Mesothelial cell of epicardium (in vitro differentiated cells): ENCODE measurements at places on chromosomes 7 and 10. TPM values are rescaled to one million over a fixed set of nuclear protein-coding genes. Genes with fewer than 3 reads are reported as not detected.

DNA sequence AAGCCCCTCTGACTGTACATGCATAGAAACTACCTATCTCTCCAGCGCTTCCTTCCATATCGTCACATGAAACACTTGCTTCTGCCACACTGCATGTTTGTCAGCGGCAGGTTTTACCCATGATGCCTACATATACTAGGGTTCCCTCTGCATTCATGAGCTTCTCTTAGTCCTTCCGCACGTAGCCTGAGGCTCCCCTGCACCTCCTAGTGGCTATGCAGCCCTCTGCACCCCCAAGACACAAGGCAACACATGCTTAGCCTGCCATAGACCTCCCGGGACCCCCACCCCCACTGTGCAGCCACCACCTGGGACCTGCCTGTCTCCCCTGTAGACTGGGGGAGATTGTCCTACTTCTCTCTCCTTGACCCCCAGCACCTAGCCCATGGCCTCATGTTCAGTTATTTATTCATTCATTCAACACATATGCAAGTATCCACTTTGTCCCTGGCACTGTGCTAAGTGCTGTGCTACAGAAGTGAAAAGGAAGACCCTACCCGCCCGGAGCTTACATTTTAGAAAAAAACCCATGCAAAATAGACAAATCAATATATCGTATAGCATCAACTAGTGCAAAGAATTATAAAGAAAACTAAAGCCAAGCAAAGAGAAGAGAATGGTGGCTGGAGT is 23.5 kb downstream of the TMEM273 start:
- no peaks in the 10 kb centered on the region for H3K4me1 ChIP-seq
- peak; percentile 65 for DNase-seq
- no peak overlapping the region for H3K27ac ChIP-seq
- H3K27me3 ChIP-seq = peaks cover 53% of the 10 kb centered on the region
- H3K4me3 ChIP-seq = no peak overlapping the region
- no peaks in the 10 kb centered on the region for H3K36me3 ChIP-seq

The MAD1L1 gene
- 39.0 to 45.0 TPM (median 41.2 TPM) in 3 replicates for total RNA-seq

DNA sequence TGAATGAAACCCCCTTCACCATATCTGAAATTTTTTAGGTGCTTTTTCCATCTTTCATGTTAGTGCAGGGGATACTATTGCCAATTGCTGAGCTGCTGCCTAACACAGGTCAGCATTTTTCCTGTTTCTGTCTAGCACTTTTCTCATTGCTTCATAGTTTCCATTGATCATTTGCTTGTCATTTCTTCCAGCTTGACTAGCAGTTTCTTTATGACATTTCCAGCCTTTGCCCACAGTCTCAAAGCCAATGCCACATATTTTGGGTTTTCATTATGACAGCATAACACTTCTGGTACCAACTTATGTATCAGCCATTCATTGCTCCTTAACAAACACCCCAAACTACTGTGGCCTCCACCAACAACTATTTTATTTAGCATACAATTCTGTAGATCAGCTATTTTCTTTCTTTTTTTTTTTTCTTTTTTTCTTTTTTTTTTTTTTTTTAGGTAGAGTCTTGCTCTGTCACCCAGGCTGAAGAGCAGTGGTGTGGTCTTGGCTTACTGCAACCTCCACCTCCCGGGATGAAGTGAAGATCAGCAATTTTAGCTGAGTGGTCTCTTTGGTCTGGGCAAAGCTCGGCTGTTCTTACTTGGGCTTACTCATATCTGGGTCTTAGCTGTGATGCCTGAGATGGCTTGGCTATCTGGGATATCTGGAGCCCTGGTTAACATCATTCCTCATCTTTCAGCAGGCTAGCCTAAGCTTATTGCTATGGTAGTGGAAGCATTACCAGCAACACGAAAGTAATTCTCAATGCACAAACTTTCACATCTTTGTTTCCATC is 102.3 kb downstream of the EPC1 start:
- peaks cover 7% of the 10 kb centered on the region for H3K4me1 ChIP-seq
- H3K27me3 ChIP-seq = no peaks in the 10 kb centered on the region
- H3K4me3 ChIP-seq = no peak overlapping the region
- H3K36me3 ChIP-seq = no peaks in the 10 kb centered on the region
- DNase-seq = no peak

DNA sequence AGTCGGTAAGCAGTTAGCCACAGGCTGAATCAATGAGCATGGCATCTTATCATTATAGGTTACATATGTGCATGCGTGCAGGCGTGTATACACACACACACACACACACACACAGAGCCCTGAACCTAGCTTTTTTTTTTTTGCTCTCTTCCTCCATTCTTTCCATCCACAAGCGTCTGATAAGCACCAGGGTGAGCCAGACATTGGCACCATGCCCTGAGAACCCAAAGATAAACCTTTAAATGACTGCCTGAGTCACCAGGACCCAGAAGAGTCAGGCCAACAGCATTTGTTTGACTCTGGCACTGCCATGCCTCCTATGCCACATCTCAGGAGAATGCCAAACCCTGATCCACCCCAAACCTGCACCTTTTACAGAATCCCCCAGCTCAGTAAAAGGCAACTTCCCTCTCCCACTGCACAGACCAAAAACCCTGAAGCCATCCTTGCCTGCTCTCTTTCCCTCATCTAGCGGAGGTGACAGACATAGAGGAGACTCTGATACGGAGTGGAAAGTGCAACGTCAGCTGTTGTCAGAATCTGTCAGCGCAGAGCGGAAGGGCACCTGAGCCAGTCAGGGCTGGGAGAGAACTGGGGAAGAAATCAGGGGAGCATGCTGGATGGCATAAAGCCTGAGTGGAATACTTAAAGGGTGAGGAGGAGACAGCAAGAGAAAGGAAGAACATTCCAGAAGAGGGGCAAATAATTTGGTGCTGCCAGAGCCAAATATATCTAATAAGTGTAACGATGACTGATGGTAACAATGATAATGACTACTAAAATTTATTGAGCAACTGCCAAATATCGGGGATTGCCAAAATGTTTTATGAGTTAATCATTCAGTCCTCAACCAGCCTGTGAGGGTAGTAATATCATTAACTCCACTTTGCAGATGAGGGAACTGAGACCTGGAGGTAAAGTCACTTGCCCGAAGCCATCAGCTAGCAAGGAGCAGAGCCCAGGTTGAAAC is 3.2 kb downstream of the PARP12 start:
- peaks cover 24% of the 10 kb centered on the region for H3K4me1 ChIP-seq
- no peak for DNase-seq
- H3K36me3 ChIP-seq = peaks cover 3% of the 10 kb centered on the region
- H3K27me3 ChIP-seq = no peaks in the 10 kb centered on the region
- no peak overlapping the region for H3K4me3 ChIP-seq
- H3K27ac ChIP-seq = peak overlapping the region; percentile 21

DNA sequence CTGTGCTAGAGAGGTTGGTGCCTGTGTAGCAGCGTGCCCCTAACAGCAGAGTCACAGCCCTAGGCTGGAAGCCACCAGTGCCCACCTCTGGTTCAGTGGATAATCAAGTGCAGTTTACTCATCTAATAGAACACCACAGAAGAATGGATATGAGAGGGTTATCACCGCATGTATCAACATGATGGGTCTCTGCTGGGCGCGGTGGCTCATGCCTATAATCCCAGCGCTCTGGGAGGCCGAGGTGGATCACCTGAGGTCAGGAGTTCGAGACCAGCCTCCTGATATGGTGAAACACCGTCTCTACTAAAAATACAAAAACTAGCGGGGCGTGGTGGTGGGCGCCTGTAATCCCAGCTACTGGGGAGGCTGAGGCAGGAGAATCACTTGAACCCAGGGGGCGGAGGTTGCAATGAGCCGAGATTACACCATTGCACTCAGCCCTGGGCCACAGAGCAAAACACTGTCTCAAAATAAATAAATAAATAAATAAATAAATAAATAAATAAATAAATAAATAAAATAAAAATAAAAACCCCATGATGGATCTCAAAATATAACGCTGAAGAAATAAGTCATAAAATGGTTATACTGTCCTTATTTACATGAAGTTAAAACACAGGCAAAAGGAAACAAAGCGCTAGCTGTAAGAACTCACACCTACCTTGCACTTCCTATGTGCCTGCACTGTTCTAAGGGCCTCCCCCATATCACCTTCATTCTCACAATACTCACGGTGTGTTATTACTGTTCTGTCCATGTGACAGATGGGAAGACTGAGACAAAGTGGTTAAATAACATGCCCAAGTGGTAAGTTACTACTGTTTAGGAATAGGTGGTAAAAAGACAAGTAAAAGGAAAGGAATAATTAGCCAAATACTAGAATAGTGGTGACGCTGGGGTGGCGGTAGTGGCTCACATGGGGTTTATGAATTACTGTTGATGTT is 70.9 kb downstream of the AMZ1 start:
- no peak for DNase-seq
- peaks cover 56% of the 10 kb centered on the region for H3K4me1 ChIP-seq
- H3K27me3 ChIP-seq = no peaks in the 10 kb centered on the region
- H3K27ac ChIP-seq = peak overlapping the region; percentile 95

DNA sequence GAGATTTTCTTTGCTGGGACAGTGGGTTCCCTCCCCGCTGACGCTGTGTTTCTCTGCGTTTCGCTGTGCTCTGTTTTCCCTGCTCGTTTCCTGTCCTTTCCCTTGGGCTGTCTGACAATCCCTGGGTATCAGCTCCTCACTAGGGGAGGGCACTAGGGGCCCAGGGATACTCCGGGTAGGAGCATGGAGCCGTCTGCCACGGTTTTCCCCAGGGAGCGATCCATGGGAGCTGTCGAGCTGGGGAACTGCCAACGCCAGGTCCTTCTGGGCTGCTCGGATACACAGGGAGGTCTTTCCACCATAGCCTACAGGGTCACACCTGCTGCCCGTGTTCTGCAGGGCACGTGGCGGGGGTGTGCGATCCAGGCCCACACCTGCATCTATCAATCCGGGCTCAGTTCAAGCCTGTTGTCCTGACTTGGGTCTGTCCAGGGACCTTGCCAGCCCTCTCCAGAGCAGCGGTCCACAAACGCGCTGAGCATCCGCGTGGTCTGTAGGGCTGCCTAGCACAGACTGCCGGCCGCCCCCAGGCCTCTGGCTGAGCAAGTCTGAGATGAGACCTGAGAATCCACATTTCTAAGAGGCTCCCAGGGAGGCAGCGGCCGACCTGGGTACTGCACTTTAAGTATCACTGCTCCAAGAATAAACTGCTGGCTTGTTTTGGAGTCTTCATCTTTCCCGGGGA is 263.1 kb downstream of the ELFN1 start:
- no peaks in the 10 kb centered on the region for H3K4me1 ChIP-seq
- DNase-seq = no peak
- peaks cover 24% of the 10 kb centered on the region for H3K36me3 ChIP-seq

The ASIC3 gene
- total RNA-seq = 6.1 to 7.9 TPM (median 7.2 TPM) in 3 replicates

- H3K4me1 ChIP-seq = no peaks in the 10 kb centered on the region
- no peak overlapping the region for H3K4me3 ChIP-seq
- peaks cover 2% of the 10 kb centered on the region for H3K36me3 ChIP-seq
- no peak for DNase-seq
These were observed 88.4 kb downstream of the CARD11 start for GRCh38 chr7:2955269-2955668.

GRCh38 chr7:15972862-15973275 is 286.4 kb upstream of the MEOX2 start:
- H3K27me3 ChIP-seq = peaks cover 2% of the 10 kb centered on the region
- no peak overlapping the region for H3K4me3 ChIP-seq
- H3K4me1 ChIP-seq = peaks cover 7% of the 10 kb centered on the region
- DNase-seq = no peak

- H3K36me3 ChIP-seq = no peaks in the 10 kb centered on the region
- H3K27ac ChIP-seq = no peak overlapping the region
- H3K4me1 ChIP-seq = peaks cover 15% of the 10 kb centered on the region
- DNase-seq = no peak
These were observed 97.7 kb downstream of the NRCAM start for GRCh38 chr7:108358553-108358952.

- no peak overlapping the region for H3K27ac ChIP-seq
- no peak overlapping the region for H3K4me3 ChIP-seq
- H3K36me3 ChIP-seq = no peaks in the 10 kb centered on the region
- no peak for DNase-seq
- no peaks in the 10 kb centered on the region for H3K27me3 ChIP-seq
These were observed 89.2 kb upstream of the BTBD16 start for GRCh38 chr10:122181876-122182275.

GRCh38 chr7:37142958-37143357 is 305.7 kb downstream of the ELMO1 start:
- no peak for DNase-seq
- H3K36me3 ChIP-seq = peaks cover 7% of the 10 kb centered on the region
- H3K4me3 ChIP-seq = no peak overlapping the region
- peaks cover 9% of the 10 kb centered on the region for H3K4me1 ChIP-seq
- no peak overlapping the region for H3K27ac ChIP-seq

GRCh38 chr10:92079003-92079402 is 155.4 kb downstream of the BTAF1 start:
- H3K27ac ChIP-seq = no peak overlapping the region
- peaks cover 11% of the 10 kb centered on the region for H3K36me3 ChIP-seq
- H3K4me3 ChIP-seq = no peak overlapping the region
- no peaks in the 10 kb centered on the region for H3K27me3 ChIP-seq

The RPP30 gene
- total RNA-seq = 35.4 to 41.9 TPM (median 39.1 TPM) in 3 replicates

GRCh38 chr7:50212666-50213621 is 91.6 kb upstream of the IKZF1 start:
- no peak for DNase-seq
- no peak overlapping the region for H3K4me3 ChIP-seq
- H3K36me3 ChIP-seq = no peaks in the 10 kb centered on the region
- H3K27ac ChIP-seq = no peak overlapping the region
- H3K4me1 ChIP-seq = no peaks in the 10 kb centered on the region
- peaks cover 40% of the 10 kb centered on the region for H3K27me3 ChIP-seq

DNA sequence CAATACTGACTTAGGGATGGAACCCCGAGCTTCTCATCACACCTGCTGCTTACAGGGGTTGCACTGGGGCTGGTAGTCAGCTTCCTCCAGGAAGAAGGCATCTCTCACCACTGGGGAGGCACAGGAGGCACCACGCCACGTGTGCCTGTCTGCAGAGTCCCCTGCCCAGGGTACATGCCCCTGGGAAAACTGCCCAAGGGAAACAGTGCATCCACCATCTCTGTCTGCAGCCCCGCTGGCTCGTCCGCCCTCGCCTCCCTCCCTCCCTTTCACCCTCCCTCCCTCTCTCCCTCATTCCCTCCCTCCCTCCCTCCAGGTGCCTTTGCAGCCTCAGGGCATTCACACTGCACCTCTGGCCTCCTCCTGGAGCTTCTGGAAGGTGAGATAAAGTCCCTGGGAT is 101.1 kb downstream of the PTPRE start:
- no peaks in the 10 kb centered on the region for H3K36me3 ChIP-seq
- DNase-seq = no peak
- no peak overlapping the region for H3K27ac ChIP-seq

The ANKRD61 gene
- 0.20 to 0.29 TPM in 2 of 3 replicates, not detected in the other for total RNA-seq

The HMX3 gene
- total RNA-seq = not detected in 3 replicates

- H3K27me3 ChIP-seq = peaks cover 99% of the 10 kb centered on the region
- peak overlapping the region; percentile 24 for H3K4me3 ChIP-seq
- H3K4me1 ChIP-seq = peaks cover 43% of the 10 kb centered on the region
- peaks cover 4% of the 10 kb centered on the region for H3K36me3 ChIP-seq
- DNase-seq = no peak
These were observed 7.0 kb upstream of the DLX6 start for GRCh38 chr7:96998333-96998732.

DNA sequence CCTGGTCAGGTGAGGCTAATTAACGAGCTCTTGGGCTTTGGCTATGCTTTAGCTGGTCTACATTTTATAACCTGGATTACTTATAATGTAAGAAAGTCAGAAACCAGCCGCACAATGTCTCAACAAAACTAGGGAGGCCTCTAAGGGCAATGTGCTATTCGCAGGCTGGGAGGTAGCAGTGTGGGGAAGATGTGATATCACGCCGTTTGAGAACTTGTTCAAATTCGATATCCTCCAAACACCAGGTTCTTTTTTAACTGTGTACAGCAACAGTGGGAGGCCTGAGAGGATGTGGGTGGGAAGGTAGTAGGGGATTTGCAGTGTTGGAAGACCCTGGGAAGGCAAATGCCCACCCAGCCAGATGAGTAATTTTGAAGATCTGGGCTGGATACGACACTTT is 184.5 kb downstream of the JAZF1 start:
- H3K4me3 ChIP-seq = no peak overlapping the region
- H3K36me3 ChIP-seq = no peaks in the 10 kb centered on the region
- peaks cover 10% of the 10 kb centered on the region for H3K4me1 ChIP-seq
- no peak overlapping the region for H3K27ac ChIP-seq
- no peak for DNase-seq
- H3K27me3 ChIP-seq = peaks cover 1% of the 10 kb centered on the region

The FAM171A1 gene
- 70.7 to 75.3 TPM (median 73.6 TPM) in 3 replicates for total RNA-seq
